ENCODE measurements at places on chromosomes 3 and 15.

DNA sequence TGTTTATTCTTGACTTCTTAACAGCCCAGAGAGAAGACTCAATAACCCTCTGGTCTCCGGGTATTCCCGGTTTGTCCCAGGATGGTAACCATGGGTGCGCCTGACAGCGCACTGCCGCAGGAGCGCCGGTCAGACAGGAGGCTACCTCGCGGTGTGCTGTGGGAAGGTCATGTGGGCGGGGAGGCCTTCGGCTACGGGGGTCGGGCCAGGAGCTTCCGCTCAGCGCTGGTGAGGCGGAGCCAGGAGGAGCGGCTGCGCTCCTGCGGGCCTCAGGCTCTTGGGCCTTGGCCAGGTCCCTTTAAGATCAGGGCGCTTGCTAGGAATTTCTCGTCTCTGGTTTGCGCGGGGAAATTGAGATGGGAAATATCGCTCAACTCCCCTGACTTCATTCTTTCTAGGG lies 182.3 kb upstream of the NDN start:
- peak; percentile 77 for DNase-seq

DNA sequence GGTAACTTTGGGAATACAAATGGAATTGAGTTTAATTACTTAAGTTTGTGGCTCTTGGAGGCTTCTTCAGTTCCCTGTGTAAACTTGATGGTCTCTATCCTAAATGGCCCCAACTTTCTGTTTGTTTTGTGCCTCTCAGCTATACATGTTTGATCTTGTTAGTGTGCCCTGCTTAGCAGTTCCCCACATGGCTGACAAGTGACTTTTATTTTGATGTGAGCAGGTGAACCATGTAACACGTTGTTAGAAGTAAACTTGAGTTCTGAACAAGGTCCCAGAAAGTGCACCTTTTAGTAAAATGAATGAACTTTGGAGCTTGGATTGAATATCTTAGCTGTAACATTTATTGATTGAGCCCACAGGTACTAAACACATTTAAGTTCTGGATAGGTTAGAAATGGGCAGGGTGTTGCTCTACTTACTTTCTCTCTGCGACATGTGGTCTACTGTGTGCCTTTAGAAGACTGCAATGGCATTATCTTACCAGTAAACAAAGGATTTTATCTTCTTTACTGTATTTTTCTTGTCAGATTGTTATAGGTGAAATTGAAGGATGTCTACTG lies 4.5 kb downstream of the LSM3 start:
- no peak for DNase-seq

DNA sequence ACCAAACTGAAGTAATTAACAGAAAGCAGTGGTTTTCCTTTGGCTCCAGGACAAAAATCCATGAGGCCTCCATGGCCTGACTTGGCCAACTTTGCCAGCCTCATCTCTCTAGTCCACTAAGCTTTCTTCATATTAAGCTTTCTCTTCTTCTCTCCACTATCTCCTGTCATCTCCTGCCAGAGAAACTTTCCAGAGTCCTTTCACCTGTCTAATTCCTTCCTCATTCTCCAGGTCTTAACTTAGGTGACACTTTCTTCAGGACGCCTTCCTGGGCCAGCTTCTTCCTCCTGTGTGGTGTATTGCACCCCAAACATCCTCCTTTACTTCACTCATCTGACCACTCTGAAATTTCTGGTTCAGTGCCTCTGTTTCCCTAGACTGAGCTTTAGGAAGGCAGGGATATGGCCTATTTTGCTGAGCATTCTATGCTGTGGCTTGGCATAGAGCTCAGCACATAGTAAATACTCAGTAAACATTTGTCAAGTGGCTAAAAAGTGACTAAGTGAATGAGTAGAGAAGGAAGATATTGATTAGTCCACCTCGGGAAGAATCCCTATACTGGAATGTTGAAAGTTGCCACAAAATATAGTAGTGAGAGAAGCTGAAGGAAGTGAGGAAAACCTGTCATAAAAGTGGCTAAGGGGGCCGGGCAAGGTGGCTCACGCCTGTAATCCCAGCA lies 34.6 kb upstream of the IGF2BP2 start:
- DNase-seq = no peak

GRCh38 chr15:40114218-40114617 lies 5.5 kb upstream of the BMF start:
- DNase-seq = no peak

- no peak for DNase-seq
These were observed 93.8 kb downstream of the CMSS1 start for GRCh38 chr3:99911433-99911832.

DNA sequence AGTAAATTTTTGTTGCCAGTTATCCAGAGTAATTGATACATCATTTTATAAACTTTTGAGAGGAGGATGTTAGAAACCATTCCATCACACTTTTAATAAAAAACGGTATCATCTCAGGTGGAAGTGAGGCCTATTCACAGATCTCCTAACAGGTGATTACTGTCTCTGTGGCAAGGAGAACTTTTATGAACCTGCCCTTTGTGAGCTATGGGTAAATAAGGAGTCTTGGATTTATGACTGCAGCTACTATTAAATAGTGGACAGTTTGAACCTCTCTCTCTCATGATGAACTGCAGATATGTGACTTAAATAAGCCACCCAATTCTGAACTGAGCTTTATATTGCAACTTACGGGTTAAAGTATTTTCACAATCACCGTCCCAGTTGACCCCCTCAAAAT lies 45.7 kb downstream of the ZFAND6 start:
- no peak for DNase-seq

GRCh38 chr3:42070524-42070923 lies 20.6 kb upstream of the TRAK1 start:
- DNase-seq = no peak

DNA sequence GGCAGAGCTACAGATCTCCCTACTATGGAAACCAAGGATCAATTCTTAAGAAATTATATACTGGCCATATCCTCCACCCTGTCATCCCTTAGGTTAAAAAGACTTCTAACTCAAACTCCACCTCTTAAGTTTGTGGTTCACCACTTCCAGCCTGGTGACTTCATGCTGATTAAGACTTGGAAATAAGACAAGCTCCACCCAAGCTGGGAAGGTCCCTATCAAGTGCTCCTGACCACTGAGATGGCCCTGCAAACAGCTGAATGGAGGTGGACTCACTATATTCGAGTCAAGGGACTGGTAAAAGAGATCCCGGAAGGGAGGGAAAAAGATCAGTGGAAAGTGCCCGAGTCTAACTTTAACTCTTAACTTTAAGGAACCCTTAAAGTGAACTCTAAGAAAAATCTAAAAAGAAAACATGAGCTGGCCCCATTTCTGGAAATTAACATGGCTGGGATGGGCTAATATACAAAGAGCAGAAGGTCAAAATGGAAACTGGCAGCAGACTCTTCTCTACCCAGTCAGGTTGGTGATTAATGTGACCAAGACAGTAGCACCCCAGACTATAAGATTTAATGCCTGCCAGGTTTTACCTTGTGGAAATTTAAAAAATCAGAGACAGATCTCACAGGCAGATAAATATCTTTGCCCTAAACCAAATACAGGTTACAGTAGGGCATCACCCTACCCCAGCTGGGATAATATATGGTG lies 43.9 kb downstream of the PPCDC start:
- no peak for DNase-seq

DNA sequence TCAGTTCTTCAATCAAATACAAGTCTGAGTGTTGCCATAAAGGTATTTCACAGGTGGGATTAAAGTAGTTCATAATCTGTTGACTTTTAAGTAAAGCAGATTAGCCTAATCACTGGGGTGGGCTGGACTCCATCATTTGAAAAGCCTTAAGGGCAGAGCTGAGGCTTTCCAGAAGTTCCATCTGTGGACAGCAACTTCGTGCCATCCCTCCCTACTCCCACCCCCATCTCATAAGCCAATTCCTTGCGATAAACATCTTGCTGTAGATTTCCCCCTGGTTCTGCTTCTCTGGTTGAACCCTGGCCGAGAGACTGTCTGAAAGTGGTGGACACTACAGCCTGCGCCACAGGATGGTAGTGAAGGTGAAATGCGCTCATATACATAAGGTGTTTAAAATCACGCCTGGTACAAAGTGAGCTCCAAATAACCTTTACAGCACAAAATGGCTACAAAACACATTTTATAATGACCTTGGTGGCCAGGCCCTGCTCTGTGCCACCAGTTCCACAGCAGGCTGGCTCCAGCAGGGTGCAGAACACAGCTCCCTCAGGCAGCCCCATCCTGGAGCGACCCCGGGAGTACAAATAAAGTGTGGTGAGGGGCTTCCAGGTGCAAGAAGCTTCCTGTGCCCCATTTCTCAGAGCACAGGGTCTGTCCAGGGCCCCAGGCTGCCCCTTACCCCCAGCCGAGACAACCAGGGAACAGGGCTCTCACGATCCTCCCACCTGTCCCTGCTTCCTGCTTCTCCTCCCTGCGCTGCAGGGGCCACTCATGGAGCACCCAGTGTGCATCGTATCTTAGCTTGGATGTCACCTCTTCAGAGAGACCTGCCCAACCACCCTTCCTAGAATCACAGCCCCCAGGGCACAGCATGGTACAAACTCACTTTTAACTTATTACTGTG lies 25.8 kb upstream of the GATA2 start:
- DNase-seq = no peak

DNA sequence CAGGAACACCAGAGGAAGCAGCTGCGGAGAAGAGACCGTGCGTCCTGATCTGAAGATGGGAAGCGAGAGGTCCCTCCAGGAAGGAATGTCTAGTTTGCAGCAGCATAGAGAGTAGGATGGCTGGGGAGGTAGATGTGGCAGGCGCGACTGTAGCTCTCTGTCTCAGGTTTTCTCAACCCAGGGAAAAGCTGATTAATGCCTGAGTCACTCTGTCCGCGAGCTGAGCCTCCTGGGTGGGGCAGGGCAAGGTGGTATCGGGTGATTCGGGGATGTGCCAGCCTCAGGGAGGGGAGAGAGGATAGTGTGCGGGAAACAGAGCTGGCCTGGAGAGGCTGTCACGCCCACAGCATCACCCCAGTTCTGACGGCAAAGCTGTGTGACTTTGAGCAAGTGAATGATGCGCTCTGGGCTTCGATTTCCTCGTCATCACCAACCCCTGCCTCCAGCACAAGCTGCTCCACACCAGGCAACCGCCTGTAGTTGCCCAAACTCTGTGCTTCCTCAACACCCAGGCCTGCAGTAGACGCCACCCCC lies 28.4 kb downstream of the CPN2 start:
- DNase-seq = no peak

DNA sequence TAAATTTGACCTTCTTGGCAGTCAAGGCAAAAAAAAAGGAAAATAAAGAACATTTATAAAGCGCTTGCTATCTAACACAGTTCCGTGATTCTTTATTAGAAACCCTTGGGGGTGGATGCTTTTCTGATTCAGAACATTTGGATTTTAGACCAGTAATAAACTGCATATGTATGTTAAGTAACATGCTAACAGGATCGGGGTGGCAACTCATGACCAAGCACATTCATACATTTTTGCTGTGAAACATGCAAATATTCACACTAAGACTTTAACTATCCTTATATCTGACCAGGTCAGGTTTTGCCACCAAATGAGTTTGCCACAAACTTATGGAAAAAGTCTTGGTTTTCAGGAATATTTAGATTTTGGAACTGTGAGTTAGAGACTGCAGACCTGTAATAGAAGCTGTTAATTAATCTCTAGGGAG lies 30.4 kb upstream of the KLF13 start:
- no peak for DNase-seq

DNA sequence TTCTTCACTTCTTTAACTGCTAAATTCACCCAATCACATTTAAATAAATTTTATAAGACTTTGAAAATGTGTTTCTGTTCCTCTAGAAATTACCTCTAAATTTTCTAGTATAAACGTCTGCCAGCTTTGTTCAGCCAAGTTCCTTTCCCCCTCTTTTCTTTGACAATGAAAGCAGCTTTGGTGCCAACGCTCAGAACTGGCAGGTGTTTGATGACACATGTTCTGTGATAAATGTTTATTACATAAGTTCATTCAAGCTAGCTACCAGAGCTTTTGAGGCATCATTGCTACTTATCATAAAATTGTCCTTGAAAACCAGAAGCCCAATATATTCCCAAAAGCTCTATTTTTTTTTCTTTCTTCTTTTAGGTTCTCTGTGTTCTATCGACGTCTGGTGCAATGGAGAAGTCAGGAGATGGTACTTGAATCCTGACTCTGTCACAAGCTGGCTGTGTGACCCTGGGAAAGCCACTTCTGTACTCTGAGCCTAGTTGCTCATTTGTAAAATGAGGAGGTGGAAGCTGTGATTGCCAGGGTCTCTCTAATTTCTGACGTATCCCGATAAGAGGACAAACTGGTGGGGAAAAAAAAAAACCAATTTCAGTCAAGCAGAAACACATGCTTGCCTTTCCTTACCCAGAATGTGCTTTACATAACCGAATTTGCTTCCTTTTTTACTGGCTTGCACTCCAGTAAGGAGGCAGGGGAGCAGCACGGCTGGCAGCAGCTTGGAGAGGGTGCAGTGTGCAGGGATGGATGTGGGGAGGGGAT lies 187.1 kb upstream of the LPP start:
- no peak for DNase-seq

DNA sequence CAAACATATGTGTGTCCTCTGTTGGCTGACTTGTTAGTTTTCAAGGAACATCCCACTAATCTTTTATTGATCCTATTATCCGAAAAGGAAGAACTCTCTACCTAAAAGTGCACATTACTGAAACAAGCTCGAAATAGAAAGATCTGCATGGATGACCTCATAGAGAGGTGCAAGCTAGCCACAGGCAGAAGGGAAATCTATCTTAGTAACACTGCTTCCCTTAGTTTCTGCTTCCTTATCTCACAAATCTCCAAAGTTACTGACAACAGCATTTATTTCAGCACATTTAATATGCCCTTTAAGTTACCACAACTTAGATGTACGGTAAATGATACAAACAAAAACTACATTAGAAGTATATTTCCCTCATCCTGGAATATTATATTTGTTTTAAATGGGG lies 285.1 kb upstream of the CCDC54 start:
- no peak for DNase-seq

GRCh38 chr3:106740116-106740515 lies 637.1 kb upstream of the CCDC54 start:
- DNase-seq = no peak

- DNase-seq = no peak
These were observed 128.5 kb downstream of the CDIN1 start for GRCh38 chr15:36707884-36708435.

DNA sequence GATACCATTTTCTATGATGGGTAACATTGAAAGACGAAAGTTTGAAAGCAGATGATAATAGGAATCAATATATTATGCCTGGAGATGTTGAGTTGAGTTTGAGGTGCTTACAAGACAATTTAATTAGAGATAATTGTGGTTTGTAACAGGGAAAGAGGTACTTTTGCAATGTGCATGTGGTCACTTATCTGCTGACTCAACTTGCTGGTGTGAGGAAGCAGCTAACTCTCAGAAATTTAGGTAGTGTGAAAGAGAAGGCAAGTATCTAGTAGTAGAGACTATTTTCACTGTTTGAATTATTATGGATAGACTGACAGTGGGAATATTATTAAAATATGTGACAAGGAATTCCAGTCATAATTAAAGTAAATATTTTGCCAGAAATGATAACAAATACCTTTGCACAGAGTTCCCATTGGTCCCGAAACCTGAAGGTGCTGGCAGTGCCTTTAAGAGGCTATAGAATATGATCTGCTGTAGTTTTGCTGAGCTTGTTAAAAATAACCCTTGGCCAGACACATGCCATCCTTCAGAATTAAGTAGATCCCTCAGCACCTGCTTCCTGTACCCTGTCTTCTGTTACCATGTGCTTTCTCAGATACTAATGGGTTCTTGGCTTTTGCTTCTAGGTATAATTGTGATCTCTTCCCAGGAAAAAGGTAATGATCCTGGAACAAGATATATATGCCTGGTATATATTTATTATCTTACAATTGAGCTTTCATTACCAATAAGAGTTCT lies 315.9 kb downstream of the BCHE start:
- DNase-seq = no peak

GRCh38 chr3:34955680-34956079 lies 683.6 kb upstream of the ARPP21 start:
- no peak for DNase-seq

GRCh38 chr3:86438544-86438943 lies 552.4 kb downstream of the VGLL3 start:
- no peak for DNase-seq

Measured in thyroid gland (tissue), 4 donors.